ENCODE measurements at places on chromosomes 5 and 9. TPM values are rescaled to one million over a fixed set of nuclear protein-coding genes. Genes with fewer than 3 reads are reported as not detected.

RPP25L gene
- 26.1 TPM for total RNA-seq

ANGPTL2 gene
- 80.6 TPM for total RNA-seq

PHF24 gene
- not detected for total RNA-seq

PCDHGA4 gene
- total RNA-seq, result 2.9 TPM

CCDC180 gene
- not detected for total RNA-seq

CTSV gene
- total RNA-seq, result 0.83 TPM

C5orf34 gene
- total RNA-seq, result 2.0 TPM

- no peak for DNase-seq
These were observed 241.7 kb downstream of the EBF1 start for GRCh38 chr5:158857976-158858375.

- DNase-seq, result no peak
These were observed 111.0 kb downstream of the KLHL3 start for GRCh38 chr5:137624786-137625349.

GRCh38 chr5:175851311-175851710 is 20.1 kb upstream of the CPLX2 start:
- DNase-seq, result no peak

GRCh38 chr5:74765201-74765600 is 1.7 kb downstream of the GFM2 start:
- no peak for DNase-seq

GRCh38 chr9:21813575-21814473 is 11.4 kb downstream of the MTAP start:
- DNase-seq, result peak; percentile 88

GRCh38 chr5:91643797-91644196 is 260.7 kb upstream of the ARRDC3 start:
- no peak for DNase-seq

- DNase-seq, result no peak
These were observed 193.4 kb upstream of the NR4A3 start for GRCh38 chr9:99628285-99628684.

GRCh38 chr5:96280946-96281393 is 152.1 kb downstream of the PCSK1 start:
- DNase-seq, result no peak

DNA sequence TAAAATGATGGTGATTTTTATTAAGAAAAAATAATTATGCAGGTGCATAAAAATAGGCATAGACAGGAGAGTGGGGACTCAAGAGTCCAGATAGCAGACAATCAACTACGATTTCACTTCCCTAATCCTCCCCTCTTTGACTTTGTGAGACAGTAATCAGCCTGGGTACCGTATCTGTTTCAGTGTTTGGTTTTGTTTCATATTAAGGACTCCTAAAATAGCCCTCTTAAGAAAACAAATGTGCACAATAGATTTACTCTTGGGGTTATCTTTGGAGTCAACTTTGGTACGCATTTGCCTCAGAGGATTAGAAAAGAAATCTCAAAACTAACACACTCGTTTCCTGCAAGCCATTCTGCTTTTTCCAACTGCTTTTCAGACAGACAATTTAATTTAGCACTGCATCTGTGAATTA is 96.3 kb downstream of the ZNF608 start:
- peak; percentile 70 for DNase-seq

- no peak for DNase-seq
These were observed 372.3 kb downstream of the DNAH5 start for GRCh38 chr5:13572163-13572562.

All from myocyte (in vitro differentiated cells).